ENCODE measurements at places on chromosomes 1 and 21. TPM values are rescaled to one million over a fixed set of nuclear protein-coding genes. Genes with fewer than 3 reads are reported as not detected.
A peak's percentile ranks its signal among the peaks of the same experiment; 100 is the strongest.

DNA sequence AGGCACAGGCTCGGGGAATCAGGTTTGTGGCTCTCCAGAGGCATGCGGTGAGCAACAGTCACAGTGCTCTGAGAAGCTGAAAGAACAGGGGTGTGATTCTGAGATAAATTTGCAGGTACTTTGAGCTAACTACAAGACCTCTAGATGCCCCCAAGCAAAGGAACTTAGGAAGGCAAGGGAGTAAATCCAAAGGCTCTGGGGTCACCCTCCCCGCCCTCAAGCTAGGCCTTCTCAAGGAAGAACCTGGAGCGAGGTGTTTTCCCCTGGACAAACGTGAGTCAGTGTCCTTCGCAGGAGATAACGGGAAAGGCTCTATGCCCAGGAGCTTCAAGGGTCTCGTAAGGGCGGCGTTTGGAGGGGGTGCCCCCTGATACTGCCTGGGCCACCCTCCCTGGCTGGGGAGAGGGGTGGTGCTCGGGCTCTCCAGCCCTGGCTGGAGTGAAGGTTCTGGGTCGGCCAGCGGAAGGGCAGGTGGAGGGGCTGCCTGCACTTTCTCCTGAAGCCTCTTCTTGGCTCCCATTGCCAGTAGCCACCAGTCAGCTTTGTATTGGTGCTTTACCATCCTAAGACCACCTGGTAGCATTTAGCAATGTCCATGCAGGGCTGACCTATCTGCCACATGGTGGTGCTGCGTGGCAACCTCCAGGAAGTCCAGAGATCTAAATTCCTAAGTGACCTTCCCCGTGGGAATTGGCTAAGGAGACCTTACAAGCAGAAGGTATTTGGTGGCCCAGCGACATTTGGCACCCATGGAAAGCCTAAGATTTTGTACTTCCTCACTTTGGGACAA is 44.0 kb downstream of the GPR161 start:
- H3K4me1 ChIP-seq = no peaks in the 10 kb centered on the region
- H3K27me3 ChIP-seq = no peaks in the 10 kb centered on the region
- no peak overlapping the region for H3K27ac ChIP-seq

- no peaks in the 10 kb centered on the region for H3K27me3 ChIP-seq
- H3K36me3 ChIP-seq = peaks cover 4% of the 10 kb centered on the region
- peaks cover 56% of the 10 kb centered on the region for H3K4me1 ChIP-seq
- no peak overlapping the region for H3K4me3 ChIP-seq
Measured at GRCh38 chr1:160542303-160542945, 19.4 kb upstream of the SLAMF6 start.

DNA sequence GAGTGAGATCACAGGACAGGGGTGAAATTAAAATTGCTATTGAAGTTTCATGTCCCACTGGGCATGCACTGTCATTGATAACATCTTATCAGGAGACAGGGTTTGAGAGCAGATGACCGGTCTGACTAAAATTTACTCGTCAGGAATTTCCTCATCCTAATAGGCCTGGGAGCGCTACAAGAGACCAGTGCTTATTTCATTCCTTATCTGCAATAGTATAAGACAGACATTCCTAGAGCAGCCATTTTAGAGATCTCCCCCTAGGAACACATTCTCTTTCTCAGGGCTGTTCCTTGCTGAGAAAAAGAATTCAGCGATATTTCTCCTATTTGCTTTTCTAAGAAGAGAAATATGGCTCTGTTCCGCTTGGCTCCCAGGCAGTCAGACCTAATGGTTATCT is 181.4 kb upstream of the ETV3 start:
- H3K4me1 ChIP-seq = no peaks in the 10 kb centered on the region
- H3K4me3 ChIP-seq = no peak overlapping the region
- H3K36me3 ChIP-seq = peaks cover 2% of the 10 kb centered on the region
- DNase-seq = no peak

DNA sequence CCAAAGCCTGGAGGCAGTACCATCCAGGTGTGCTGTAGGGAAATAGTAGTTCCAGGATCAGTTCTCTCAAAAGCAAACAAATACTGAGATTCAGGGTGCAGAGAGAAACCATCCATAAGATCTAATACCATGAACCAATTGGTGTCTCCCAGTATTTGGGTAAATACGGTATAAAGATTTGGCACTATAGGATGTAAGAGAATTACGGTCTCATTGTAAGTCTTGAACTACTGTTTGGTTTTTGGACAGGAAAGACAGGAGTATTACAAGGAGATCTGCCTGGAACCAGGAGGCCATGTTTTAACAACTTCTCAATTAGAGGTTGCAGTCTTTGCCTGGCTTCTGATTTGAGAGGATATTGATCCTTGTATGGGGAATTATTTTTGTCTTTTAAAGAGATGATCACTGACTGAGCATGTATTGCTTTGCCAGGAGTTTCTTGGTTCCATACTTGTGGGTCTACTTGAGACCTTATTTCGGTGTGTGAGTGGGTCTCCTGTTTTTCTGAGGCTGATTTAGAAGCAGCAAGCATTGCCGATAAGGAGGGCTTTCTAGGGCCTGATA is 10.2 kb downstream of the AADACL4 start:
- H3K4me1 ChIP-seq = peaks cover 4% of the 10 kb centered on the region
- no peak for DNase-seq
- peaks cover 9% of the 10 kb centered on the region for H3K27me3 ChIP-seq
- H3K36me3 ChIP-seq = no peaks in the 10 kb centered on the region

DNA sequence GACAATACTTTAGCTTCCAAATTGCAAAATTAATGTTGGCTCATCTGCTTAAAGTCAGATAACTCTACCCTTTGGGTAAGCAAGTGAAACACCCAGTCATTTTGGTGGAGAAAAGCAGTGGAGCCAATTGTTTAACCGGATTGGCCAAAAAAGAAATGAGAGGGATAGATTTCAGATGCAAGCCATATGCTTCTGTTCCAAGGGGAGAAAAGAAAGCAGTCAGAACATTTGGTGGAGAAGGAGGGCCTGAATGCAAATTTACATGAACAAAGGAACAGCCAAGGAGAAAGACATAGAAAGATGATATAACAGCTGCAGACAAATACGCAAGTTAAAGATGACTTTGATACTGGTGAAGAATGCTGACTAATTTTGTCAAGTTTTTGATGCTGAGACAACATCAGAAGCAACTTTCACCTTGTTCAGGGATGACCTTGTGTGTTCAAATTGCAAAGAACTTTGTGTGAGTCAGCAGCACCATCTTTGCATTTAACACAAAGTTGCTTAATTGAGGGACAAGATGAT is 173.1 kb downstream of the TGFB2 start:
- H3K4me1 ChIP-seq = no peaks in the 10 kb centered on the region
- H3K36me3 ChIP-seq = no peaks in the 10 kb centered on the region
- no peak overlapping the region for H3K4me3 ChIP-seq

GRCh38 chr1:204350857-204351573 is 8.7 kb downstream of the PLEKHA6 start:
- H3K36me3 ChIP-seq = no peaks in the 10 kb centered on the region
- H3K4me1 ChIP-seq = peaks cover 3% of the 10 kb centered on the region
- H3K27ac ChIP-seq = no peak overlapping the region
- no peak for DNase-seq
- H3K27me3 ChIP-seq = no peaks in the 10 kb centered on the region

GRCh38 chr1:22275626-22276395 is 132.9 kb upstream of the WNT4 start:
- H3K27me3 ChIP-seq = peaks cover 7% of the 10 kb centered on the region
- peak; percentile 62 for DNase-seq
- no peaks in the 10 kb centered on the region for H3K4me1 ChIP-seq
- no peaks in the 10 kb centered on the region for H3K36me3 ChIP-seq

DNA sequence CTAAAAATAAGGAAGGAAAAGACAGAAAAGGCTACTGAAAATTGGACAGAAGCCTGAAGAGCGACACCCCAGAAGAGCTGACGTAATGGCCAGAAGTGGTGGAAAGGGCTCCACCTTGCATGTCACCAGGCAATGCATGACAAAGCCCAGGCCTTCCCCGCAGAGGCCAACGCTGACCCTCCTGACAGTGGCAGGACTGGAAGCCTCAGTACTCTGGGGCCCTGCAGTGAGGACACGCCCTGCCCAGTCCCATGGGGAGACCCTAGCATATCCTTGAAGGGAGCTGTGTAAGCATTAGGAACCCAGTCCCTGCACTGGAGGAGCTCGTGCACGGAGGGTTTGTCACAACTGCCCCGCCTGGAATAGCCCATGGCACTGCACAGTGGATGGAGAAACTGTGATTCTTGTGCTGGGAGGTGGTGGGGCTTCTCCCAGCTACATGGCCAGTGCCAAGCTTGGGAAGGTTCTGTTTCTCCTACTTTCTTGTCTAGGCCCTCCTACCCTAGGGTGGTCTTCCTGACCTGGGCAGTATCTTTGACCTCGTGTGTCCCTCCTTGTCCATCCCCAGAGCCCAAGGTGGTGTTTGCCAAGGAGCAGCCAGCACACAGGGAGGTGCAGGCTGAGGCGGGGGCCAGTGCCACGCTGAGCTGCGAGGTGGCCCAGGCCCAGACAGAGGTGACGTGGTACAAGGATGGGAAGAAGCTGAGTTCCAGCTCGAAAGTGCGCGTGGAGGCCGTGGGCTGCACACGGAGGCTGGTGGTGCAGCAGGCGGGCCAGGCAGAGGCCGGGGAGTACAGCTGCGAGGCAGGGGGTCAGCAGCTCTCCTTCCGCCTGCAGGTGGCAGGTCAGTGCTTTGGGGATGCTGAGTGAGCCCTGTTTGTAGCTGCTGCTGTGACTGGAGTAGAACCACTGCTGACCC is 60.4 kb downstream of the OBSCN start:
- H3K4me1 ChIP-seq = peaks cover 1% of the 10 kb centered on the region
- peaks cover 2% of the 10 kb centered on the region for H3K36me3 ChIP-seq
- H3K27me3 ChIP-seq = no peaks in the 10 kb centered on the region
- no peak for DNase-seq
- H3K4me3 ChIP-seq = no peak overlapping the region
- no peak overlapping the region for H3K27ac ChIP-seq

Gene KIRREL1
- 0.05 TPM for total RNA-seq

Gene UBASH3A
- total RNA-seq = 13.5 TPM

Gene NBPF26
- 24.9 TPM for total RNA-seq

Gene OR2L5
- not detected for total RNA-seq

Gene CHRM3
- total RNA-seq = 0.02 TPM
